ENCODE measurements at places on chromosomes 16 and 17. TPM values are rescaled to one million over a fixed set of nuclear protein-coding genes. Genes with fewer than 3 reads are reported as not detected.
A peak's percentile ranks its signal among the peaks of the same experiment; 100 is the strongest.

DNA sequence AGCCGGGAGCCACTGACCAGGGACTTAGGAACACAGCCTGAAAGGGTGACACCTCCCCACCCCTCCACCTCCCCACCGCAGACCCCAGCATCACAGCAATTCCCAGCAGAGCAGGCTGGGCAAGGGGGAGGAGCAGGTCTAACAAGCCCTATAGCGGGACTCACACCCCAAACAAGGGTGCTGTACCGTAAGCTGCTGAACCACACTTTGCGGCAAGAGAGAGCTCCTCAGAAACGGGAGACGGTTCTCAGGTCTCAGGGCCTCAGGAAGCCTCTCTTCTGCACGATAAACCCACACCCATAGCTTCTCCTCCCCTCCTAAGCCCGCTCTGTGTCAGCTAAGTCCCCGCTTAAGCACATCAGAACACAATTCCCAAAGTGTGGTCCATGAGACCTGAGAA, 11.7 kb upstream of the COTL1 start:
- H3K4me3 ChIP-seq, result no peak overlapping the region
- H3K4me1 ChIP-seq, result peaks cover 14% of the 10 kb centered on the region
- DNase-seq, result no peak
- no peaks in the 10 kb centered on the region for H3K36me3 ChIP-seq

DNA sequence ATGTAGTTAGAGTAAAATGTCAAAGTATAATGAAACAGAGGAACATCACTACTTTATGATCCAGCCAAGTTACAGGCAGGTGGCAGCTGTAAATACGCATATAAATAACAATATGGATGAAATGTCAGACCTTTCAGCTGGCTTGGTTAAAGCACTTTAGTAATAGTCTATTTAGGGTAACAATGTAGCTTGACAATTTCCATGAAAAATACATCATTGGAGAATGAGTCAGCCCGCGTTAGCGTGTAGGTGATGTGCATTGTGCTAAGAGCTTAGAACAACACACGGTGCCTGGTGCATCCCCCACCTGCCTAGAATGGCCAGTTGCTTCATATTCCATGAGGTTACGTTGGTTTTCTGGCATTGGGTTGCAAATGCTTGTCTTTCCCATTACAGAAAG, 119.4 kb downstream of the RBFOX1 start:
- no peak overlapping the region for H3K4me3 ChIP-seq
- H3K27me3 ChIP-seq, result no peaks in the 10 kb centered on the region
- H3K27ac ChIP-seq, result no peak overlapping the region
- H3K4me1 ChIP-seq, result no peaks in the 10 kb centered on the region
- no peaks in the 10 kb centered on the region for H3K36me3 ChIP-seq

EME1 gene
- not detected for total RNA-seq

DNA sequence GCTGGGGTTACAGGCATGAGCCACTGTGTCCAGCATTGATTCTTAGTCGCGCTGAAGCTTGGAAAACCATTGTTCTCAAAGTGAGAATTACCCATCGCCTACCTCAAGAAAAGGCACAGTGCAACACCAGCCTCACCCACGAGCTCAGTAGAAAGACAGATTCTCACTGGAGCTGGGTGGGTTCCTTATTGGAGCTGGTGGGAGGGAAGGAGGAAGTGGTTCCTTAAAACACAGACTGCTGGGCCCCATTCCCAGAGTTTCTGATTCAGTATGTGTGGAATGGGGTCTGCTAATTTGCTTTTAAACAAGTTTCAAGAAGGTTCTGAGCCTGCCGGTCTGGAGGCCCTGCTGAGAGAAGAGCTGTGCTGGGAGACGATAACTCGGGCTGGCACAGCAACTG, 264.7 kb downstream of the ENGASE start:
- H3K4me3 ChIP-seq, result no peak overlapping the region
- no peaks in the 10 kb centered on the region for H3K27me3 ChIP-seq
- DNase-seq, result no peak
- no peak overlapping the region for H3K27ac ChIP-seq

DHRS7C gene
- total RNA-seq, result not detected

- no peak for DNase-seq
- H3K36me3 ChIP-seq, result no peaks in the 10 kb centered on the region
- H3K27me3 ChIP-seq, result no peaks in the 10 kb centered on the region
- peak overlapping the region; percentile 2 for H3K4me3 ChIP-seq
- H3K27ac ChIP-seq, result peak overlapping the region; percentile 75
- peaks cover 59% of the 10 kb centered on the region for H3K4me1 ChIP-seq
These were observed 7.9 kb upstream of the MSL1 start for GRCh38 chr17:40113907-40114245.

GRCh38 chr16:72865258-72865657, 182.7 kb downstream of the ZFHX3 start:
- peaks cover 12% of the 10 kb centered on the region for H3K4me1 ChIP-seq

GRCh38 chr16:85072076-85072860, 40.0 kb downstream of the CIBAR2 start:
- H3K27me3 ChIP-seq, result no peaks in the 10 kb centered on the region
- H3K36me3 ChIP-seq, result peaks cover 1% of the 10 kb centered on the region
- DNase-seq, result no peak

- H3K4me1 ChIP-seq, result no peaks in the 10 kb centered on the region
- DNase-seq, result no peak
- no peaks in the 10 kb centered on the region for H3K27me3 ChIP-seq
- H3K27ac ChIP-seq, result no peak overlapping the region
These were observed 29.5 kb downstream of the HYDIN start for GRCh38 chr16:71201054-71201453.

DNA sequence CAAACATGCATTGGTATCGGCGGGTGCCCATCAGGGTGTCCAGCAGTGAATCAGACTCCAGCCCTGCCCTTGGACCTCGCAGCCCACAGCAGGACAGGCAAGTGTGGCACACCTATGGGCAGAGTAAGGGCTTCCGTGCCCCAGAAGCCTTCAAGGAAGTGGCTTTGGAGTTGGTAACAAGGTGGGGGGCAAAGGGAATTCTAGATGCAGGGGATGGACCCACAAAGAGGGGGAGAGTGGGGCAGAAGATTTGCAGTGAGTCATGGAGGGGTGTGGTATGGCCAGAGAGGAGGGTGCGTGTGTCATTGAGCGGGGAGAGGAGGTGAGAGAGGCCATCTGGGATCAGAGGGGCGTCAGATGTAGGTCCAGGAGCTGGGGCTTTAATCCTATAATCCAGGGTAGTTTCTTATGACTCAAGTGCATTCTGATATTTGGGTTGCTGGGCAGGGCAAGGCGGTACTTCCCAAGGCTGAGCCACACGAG, 8.5 kb upstream of the SPNS2 start:
- H3K27me3 ChIP-seq, result no peaks in the 10 kb centered on the region
- no peaks in the 10 kb centered on the region for H3K36me3 ChIP-seq
- peaks cover 11% of the 10 kb centered on the region for H3K4me1 ChIP-seq
- no peak for DNase-seq
- H3K4me3 ChIP-seq, result no peak overlapping the region

DNA sequence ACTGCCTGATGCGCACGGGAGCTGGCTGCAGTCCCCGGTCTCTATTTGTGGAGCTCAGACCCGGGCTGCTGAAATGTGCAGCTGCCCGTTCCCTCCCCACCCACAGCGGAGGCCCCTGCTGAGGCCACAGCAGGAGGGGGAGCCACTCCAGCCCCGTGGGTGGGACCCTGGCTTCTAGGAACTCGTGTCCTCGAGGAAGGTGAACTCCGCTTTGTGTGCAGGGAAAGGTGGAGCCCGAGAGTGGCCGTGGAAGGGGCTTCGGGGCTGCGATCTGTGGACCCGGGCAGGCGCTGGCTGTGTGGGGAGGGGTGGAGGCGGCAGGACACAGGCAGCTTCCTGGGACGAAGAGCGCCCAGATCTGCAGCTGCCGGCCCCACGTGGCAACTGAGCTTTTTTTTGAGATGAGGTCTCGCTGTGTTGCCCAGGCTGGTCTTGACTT, 2.9 kb downstream of the CCDC154 start:
- H3K36me3 ChIP-seq, result peaks cover 7% of the 10 kb centered on the region
- no peak overlapping the region for H3K4me3 ChIP-seq
- DNase-seq, result no peak
- H3K27ac ChIP-seq, result no peak overlapping the region
- no peaks in the 10 kb centered on the region for H3K27me3 ChIP-seq
- peaks cover 10% of the 10 kb centered on the region for H3K4me1 ChIP-seq

NPIPB6 gene
- 2.5 TPM for total RNA-seq

GRCh38 chr17:72614871-72615626, 477.4 kb downstream of the SLC39A11 start:
- H3K27ac ChIP-seq, result no peak overlapping the region
- H3K4me1 ChIP-seq, result no peaks in the 10 kb centered on the region
- H3K36me3 ChIP-seq, result no peaks in the 10 kb centered on the region
- no peaks in the 10 kb centered on the region for H3K27me3 ChIP-seq
- DNase-seq, result no peak

TNFRSF13B gene
- not detected for total RNA-seq

Measured in thyroid gland (tissue), 4 donors.